ENCODE measurements at places on chromosomes 5 and 9.

GRCh38 chr5:149682532-149683075 is 47.5 kb upstream of the PPARGC1B start:
- no peak for DNase-seq

- no peak for DNase-seq
Observed at GRCh38 chr5:69248019-69248418, 13.3 kb downstream of the CDK7 start.

DNA sequence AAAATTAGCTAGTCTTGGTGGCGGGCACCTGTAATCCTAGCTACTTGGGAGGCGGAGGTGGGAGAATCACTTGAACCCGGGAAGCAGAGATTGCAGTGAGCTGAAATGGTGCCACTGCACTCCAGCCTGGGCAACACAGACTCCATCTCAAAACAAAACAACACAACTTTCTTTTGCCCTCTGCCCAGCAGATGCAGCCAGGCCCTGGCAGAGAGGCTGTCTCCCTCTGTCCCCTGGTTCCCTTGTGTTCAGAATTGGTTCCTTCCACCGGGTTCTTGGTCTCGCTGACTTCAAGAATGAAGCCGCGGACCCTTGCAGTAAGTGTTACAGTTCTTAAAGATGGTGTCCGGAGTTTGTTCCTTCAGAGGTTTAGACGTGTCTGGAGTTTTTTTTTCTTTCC is 30.2 kb upstream of the CEP72 start:
- no peak for DNase-seq

DNA sequence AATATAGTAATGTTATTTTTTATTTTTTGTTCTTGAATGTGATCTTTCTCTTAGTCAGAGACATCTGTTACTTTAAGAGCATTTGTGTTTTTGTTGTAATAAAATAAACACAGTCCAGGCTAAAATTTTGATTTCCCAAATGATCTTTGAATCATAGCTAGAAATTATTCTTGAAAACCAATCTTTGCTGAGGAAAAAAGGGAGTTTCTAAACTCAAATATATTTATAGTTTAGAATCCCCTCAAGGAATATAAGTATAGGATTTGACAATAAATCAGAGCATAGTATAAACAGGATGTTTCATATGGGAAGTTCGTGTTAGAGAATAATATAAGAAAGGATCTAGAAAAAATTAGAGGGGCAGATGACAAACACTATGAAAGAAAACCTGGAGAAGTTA is 118.8 kb upstream of the ADAMTS19 start:
- no peak for DNase-seq

DNA sequence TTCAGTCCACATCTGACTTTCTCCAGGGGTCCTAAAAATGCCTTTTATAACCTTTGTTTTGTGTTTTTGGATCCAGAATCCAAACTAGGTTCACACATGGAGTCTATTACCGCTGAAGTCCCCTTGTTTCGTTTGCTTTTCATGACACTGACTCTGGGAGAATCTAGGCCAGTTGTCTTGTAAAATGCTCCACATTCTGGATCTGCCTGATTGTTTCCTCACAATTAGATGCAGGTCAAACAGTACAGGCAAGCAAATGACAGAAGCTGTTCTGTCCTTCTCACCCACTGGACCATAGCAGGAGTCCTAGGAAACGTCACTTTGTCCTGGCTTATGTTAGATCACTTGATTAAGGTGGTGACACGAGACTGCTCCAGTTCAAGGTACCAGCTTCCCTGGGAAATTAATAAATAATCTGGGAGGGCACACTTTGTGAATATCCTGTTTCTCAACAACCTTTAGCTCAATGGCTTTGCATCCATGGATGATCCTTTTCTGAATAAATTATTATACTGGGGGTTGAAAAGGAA is 34.1 kb downstream of the FABP6 start:
- no peak for DNase-seq

GRCh38 chr5:63953217-63953616 is 9.0 kb downstream of the HTR1A start:
- DNase-seq: no peak

DNA sequence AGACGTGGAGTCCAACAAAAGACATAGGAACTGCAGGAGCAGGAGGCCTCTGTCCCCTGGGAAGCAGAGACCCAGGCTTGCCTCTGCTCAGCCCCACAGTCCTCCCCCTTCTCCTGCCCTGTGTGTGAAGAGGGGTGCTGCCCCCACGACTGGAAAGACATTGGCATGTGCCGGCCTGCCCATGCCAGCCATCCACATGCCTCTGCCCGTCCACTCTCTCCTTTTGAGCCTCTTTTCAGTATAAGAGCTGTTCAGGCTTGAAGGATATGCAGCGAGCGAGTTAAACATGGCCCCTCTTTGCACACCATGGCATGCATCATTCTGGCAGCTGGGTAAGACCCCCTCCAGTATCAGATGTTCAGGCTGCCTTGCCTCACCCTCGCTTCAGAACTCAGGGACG is 159.7 kb upstream of the OTULINL start:
- DNase-seq: no peak

GRCh38 chr5:87400305-87400899 is 12.3 kb downstream of the CCNH start:
- no peak for DNase-seq

GRCh38 chr9:15357050-15357653 is 50.1 kb upstream of the TTC39B start:
- no peak for DNase-seq

DNA sequence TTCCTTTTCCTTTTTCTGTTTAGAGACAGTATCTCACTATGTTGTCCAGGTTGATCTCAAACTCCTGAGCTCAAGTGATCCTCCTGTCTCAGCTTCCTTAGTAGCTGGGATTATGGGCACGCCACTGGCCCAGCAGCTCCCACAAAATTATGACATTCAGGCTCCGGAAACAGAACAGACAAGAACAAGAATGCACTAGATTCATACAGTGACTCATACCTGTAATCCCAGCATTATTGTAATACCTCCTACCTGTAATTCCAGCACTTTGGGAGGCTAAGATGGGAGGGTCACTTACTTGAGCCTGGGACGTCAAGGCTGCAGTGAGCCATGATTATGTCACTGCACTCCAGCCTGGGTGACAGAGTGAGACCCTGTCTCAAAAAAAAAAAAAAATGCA is 26.7 kb upstream of the B4GALT1 start:
- no peak for DNase-seq

- DNase-seq: no peak
Observed at GRCh38 chr5:87912419-87912818, 356.2 kb downstream of the TMEM161B start.

GRCh38 chr5:128462330-128462729 is 75.7 kb downstream of the FBN2 start:
- no peak for DNase-seq

DNA sequence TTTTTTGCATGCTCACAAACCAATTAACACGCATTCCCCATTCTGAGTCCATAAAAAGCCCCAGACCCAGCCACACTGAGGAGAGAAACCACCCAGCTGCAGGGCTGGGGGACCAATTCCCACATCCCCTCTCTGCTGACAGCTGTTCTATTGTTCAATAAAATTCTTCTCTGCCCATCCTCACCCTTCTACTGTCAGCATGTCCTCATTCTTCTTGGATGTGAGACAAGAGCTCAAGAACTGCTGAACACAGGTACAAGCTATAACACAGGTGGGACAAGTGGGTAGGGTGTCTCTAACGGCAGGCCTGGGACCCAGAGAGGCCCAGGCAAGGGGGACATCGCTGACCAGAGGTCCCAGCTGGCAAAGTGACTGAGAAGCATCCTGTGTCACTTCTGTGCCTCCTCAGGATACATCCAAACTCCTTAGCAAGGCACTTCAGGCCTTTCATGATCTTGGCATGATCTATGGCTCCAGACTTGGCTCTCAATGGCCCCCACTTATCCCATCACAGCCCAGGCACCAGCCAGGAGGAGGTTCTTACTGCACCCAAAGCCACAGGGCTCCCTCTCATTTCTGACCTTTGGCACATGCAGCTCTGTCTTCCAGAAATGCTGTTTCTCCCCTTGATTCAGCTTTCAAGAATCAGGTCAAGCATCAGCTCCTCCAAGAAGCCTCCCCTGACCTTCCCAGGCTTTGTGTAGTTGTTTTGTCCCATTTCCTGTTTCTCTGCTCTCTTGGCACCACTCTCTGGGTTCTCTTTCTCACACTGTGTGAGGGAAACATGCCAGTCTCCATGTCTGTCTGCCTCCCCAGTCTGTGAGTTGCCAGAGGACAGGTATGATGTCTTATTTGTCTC is 7.3 kb upstream of the ALDH1B1 start:
- no peak for DNase-seq

DNA sequence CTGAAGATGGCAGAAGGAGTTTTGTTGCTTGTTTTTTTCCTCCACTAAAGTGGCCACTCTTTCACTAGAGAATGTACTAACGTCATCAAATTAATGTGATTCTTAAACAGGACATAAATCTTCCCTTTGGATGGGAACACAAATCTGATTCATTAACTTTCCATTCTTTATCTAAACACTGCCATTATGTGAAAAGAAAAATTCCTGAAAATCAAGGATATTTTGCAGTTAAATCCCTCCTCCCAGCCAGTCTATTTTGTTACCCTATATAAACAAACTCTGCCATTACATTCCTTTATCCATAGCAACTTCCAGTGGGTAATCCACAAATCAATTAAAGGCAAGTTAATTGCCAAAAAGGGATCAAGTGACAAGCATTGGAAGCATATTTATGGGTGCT is 546.5 kb downstream of the PDE4D start:
- DNase-seq: no peak

- no peak for DNase-seq
Observed at GRCh38 chr5:116772806-116773205, 198.2 kb upstream of the SEMA6A start.

DNA sequence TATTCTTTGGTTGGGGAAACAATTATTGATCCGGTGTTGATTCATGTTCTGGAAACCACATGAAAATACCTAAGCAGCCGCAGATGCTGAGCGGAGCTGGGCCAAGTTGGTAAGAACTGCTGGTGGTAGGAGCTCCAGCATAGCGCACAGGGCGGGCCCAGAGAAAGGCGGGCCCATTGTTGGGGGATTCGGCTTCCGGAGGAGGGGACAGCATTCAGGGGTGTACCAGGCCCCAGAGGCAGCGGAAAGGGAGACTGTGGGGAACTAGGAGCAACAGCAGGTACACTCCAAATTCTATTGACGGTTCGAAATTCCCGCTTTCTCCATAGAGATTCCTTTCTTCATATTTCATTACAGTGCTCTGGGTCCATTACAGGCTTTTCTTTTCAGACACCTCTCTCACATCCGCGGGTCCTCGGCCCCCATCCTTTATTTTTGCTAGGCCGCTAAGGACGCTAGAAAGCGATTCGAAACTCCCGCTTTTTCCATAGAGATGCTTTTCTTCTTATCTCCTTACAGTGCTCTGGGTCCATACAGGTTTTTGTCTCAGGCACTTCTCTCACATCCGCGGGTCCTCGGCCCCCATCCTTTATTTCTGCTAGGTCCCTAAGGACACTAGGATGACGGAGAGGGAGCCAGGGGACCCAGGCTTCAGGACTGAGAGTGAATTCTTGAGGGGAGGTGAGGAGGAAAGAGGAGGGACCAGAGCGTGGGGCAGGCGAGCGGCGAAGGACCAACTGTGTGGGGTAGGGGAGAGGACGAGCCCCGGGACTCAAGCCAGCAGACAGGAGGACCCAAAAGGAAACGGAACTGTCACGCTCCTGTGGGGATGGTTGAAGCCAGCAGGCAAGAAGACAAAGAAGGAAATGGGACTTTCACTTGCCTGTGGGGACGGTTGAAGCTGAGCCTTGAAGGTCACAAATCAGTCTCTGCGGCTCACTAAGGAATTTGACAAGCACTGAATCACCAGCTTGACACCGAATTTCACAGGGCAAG is at the start of gene CCDC152:
CCDC152 (plus strand) TSS at position 213 of the 996 bp plus-strand sequence. CDS start 2,304 bp downstream, outside the sequence.
- DNase-seq: no peak

DNA sequence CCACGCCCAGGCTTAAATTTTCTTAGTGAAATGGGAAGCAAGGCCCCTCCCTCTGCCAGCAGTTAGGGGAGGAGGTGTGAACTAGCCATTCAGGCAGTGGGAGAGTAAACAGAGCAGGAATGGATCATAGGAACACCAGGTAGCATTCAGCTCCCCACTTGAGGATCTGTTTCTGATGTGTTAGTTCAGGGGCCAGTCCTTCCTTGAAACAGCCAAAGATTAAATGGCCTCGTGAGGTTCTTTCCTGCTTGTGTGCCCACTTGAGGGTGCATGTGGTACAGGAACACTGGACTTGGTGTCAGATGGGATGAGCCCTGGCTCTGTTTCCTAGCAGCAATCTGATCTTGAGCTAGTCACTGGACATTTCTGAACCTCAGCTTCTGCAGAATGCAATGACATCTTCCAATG is 21.2 kb downstream of the FAXDC2 start:
- DNase-seq: no peak

DNA sequence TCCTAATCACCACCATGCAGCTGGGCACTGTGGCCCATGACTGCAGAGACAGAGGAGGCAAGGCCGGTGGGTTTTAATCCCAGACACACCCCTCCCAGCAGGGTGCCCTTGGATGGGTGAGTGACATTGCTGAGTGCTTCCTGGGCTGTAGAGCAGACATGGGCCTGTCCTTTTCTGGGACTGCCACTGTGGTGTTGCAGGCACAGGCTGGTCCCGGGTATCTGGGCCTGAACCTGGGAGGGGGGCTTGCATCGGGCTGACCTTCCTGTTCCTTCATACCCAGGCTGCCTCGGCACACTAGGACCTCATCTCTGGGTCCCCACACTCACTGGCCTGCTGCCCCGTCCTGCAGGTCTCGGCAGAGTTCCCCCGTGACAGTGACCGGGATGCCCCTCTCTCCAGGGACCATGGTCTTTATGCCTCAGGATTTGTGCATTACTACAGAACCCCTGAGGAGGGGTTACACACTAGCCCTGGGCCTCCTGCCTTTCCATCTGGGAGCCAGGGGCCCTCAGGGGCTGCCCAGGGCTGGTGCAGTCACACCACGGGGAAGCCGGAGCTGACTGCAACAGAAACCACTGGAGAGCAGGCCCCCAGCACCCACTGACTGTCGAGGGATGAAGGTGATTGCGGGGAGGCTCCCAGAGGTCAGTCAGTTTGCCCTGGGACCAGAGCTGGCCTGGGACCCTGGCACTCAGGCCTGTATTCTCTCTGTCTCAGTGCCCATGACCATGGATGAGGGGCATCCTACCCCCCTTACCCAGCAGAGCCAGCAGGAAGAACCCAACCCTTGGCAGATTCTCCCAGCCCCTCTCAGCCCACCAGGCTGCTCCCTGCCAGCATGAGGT is 8.9 kb upstream of the SLC25A48 start:
- DNase-seq: no peak

GRCh38 chr9:35868933-35869332 is 1.3 kb downstream of the OR13J1 start:
- DNase-seq: no peak

DNA sequence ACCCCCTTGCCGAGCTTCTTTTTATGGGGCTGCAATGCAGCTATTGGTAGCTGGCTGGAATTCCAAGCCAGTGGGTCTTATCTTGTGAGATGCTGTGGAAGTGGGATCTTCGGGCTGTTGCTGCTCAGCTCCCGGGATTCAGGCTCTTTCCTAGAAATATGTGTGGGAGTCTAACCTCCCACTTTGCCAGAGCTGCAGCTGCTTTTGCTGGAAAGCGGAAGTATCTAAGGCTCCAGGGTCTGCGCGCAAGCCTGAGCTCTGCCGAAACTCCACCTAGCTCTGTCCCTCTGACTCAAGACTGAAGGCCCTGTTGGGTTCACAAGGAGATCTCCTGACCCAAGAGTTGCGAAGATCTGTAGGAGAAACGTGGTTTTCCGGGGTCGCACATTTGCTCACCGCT is 151.1 kb upstream of the ANKRD55 start:
- no peak for DNase-seq
